ENCODE measurements at places on chromosomes 5 and 9.
A peak's percentile ranks its signal among the peaks of the same experiment; 100 is the strongest.

GRCh38 chr9:93590609-93591234, 14.3 kb downstream of the PHF2 start:
- DNase-seq, result no peak

DNA sequence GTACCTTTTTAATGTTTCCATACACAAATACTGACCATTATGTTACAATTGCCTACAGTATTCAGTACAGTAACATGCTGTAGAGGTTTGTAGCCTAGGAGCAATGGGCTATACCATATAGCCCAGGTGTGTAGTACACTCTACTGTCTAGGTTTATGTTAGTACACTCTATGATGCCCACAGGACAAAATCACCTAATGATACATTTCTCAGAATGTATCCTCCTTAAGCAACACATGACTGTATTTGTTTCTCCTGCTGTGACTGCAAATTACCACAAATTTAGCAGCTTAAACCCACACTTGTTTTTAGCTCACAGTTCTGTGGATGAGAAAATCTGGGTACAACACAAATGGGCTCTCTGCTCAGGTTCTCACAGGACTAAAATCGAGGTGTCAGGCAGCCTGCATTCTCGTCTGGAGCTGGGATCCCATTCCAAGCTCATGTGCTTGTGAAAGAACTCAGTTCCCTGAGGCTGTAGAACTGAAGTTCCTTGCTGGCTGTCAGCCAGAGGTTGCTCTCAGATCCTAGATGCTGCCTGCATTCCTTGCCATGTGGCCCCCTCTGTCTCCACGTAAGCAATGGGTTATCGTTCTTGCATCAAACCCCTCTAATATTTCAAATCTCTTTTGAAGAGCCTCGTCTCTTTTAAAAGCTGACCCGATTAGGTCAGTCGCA, 38.6 kb upstream of the PIK3R1 start:
- DNase-seq, result no peak

- DNase-seq, result no peak
Measured at GRCh38 chr5:36300927-36301540, 668 bp downstream of the RANBP3L start.

DNA sequence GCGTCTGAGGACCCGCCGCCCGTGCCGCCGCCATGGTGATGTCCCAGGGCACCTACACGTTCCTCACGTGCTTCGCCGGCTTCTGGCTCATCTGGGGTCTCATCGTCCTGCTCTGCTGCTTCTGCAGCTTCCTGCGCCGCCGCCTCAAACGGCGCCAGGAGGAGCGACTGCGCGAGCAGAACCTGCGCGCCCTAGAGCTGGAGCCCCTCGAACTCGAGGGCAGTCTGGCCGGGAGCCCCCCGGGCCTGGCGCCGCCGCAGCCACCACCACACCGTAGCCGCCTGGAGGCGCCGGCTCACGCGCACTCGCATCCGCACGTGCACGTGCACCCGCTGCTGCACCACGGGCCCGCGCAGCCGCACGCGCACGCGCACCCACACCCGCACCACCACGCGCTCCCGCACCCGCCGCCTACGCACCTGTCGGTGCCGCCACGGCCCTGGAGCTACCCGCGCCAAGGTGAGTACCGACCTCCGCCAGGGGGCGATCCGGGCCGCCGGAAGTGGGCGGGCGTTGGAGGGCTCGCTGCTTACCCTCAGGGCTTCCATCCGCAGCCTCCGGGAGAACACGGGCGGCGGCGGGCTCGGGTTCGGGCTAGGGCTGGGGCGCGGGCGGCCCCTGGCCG, 8.5 kb downstream of the PRR7 start:
- DNase-seq, result peak; percentile 91

DNA sequence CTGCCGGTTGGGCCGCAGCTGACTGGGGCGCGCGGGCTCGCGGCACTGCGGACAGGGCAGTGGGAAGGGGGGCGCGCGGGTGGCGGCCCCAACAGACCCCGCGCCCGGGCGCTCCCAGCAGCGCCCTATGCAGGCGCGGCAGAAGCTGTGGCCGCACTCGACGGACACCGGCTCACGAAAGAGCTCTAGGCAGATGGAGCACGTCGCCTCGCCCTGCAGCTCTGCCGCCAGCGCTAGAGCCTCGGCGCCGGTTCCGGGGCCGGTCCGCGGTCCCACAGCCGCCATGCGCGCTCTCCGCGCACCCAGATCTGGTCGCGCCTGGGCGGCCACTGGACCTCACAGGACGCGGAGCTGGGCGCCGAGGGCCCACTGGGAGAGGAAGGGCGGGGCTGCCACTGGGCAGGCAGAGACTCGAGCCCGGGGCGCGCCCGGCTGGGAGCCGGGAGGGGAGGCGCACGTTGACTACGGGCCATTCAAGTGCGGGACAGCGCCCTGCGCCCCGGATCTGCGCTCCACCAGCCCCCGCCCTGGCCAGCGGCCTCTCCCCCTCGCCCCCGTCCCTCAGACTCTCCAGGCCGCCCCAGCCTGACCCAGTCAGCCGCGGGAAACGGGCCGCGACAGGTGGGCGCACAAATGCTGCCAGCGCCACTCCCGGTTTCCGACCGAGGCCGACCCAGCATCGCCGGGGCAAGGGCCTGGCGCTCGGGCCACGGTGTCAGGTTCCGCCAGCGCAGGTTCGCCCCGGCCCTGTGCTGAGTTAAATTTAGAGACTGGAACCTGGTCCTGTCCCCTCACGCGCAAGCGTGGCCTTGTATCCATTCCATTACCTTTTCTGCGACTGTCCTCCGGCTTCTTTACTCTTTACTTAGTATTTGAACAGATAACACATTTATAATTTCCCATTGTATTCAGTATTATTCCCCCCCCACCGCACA, at the start of gene TRIM7:
Gene TRIM7 (minus strand): TSS at position 371 of the 935 bp plus-strand sequence. CDS start 86 bp downstream, at position 285.
- DNase-seq, result no peak

DNA sequence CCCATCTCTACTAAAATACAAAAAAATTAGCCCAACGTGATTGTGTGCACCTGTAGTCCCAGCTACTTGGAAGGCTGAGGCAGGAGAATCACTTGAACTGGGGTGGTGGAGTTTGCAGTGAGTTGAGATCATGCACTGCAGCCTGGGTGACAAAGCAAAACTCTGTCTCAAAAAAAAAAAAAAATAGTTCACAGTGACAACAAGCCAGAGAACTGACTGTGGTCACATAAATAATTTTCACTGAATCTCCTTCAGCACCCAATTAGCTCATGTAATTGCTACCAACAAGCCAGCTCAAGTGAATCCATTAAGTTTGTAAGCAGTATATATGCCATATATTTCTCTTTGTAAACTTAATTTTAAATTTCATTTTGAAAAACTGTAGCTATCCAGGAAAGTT, 14.5 kb upstream of the AFAP1L1 start:
- no peak for DNase-seq

DNA sequence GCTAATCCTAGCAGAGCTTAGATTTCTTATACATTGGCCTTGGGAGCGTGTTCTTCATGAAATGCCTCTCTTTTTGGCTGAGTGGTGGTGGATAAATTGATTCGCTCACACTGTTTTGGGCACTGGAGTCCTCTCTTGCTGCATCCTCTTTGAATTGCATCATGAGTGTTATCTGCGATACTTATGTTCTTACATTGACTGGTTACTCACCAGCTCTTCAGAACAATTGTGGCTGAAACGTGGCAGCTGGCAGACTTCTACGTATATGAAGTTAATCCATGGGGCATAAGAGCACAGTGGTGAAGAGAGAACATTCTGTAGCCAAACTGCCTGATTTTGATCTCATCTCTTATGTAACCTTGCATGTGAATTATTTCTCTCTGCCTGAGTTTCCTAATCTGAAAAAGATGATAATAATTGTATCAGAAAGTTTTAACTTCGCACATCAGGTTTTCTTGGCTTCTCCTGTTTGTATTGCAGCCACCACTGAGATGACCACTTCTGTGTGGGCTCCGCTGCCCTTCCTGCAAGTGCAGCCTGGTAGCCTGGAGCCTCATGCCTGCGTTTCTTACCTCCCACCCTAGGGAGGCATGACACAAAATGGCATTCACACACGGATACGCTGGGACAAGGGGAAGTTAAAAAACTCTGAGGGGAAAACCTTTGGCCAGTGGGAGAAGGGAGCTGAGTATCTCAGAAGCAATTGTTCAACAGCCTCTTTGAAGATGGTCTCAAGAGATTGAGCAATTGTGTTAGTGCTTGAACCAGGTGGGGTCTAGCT, 295.2 kb downstream of the ARHGAP26 start:
- DNase-seq, result no peak

- DNase-seq, result no peak
Measured at GRCh38 chr9:93600504-93600903, 24.1 kb downstream of the PHF2 start.

Measured in mesothelial cell of epicardium (in vitro differentiated cells).